Stimulated activated CD8-positive, alpha-beta memory T cell treated with anti-CD3 and anti-CD28 coated beads, Interleukin-7, amount 100 ng/mL, for 48 hours (primary cell): ENCODE measurements at places on chromosomes 11 and 22.
A peak's percentile ranks its signal among the peaks of the same experiment; 100 is the strongest.

- DNase-seq, result no peak
These were observed 121.2 kb downstream of the ZNF280B start for GRCh38 chr22:22387386-22387736.

DNA sequence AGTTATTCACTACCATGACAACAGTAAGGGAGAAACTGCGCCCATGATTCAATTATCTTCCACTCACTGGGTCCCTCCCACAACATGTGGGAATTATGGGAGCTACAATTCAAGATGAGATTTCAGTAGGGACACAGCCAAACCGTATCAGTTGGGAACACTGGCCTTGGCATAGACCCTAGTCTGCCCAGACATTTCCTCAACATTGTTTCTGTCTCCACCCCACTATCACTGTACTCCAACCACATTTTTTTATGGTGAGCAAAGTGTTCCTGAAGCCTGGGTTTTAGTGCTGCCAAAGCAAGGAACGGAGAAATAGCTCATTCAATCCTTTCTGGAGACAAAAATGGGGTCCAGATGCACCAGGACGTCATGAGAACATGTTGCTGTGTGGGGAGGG is 122.6 kb upstream of the CCDC179 start:
- DNase-seq, result no peak

- no peak for DNase-seq
These were observed 2.0 kb upstream of the EHD1 start for GRCh38 chr11:64880240-64881001.

- DNase-seq, result no peak
These were observed 5.6 kb upstream of the UCP2 start for GRCh38 chr11:73988227-73988626.

DNA sequence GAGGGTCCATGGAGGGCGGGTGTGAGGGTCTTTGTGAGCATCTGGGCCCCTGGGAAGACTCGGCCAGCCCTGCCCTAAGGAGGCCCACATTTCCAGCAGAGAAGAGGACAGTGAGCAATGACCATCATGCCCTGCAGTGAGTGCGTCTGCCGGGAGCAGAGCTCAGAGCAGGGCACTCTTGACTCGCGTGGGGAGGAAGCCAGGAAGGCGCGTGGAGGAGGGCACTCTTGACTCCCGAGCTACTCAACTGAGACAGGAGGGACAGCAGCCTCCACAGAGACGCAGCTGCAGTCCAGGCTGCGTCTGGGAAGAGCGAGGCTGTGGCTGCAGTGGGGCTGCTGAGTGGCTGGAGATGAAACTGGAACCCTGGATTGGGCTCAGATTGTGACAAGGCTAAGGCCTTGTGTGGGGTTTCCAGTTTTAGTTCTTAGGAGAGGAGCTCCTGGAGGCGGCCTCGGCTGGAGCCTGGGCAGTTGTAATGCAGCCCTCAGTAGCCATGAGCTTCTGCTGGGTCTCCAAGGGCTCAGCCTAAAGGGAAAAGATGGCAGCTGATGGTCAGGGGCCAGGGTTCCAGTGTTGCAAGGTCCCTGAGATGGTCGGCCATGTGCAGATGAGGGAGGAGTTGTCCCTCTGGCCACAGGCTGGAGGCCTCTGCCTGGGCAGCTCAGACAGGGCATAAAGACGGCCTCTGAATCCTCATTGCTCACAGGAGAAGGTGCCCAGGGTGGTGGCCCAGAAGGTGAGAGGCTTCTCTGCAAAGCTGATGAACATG is 264.7 kb upstream of the B3GAT1 start:
- no peak for DNase-seq

DNA sequence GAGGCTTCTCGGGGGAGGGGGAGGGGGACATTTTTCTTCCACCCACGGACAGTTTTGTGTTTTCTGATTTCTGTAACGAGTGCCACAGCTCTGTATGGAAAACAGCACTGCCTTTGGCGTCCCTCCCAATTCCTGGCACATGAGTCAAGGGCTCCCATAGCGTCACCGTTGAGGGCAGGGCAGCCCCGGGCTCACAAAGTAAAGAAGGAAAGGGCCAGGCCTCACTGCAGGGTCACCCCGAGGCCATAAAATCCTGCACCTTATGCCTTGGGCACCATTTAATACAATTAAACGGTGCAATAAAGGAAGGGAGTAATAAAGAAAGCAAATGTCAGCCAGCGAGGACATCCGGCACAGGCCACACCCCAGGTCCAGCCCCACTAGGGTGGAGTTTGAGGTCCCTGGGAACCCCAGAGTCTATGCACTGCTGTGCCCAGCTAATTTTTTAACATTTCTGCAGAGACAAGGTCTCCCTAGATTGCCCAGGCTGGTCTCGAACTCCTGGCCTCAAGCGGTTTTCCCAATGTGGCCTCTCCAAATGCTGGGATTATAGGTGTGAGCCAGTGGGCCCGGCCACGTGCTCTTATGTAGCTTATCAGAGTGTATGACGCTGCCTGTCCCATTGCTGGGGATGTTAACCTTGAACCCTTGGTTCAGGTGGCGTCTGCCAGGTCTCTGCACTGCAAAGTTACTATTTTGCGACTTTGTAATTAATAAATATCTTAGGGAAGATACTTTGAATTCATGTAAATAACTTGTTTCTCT is 13.6 kb upstream of the MUC2 start:
- DNase-seq, result no peak

DNA sequence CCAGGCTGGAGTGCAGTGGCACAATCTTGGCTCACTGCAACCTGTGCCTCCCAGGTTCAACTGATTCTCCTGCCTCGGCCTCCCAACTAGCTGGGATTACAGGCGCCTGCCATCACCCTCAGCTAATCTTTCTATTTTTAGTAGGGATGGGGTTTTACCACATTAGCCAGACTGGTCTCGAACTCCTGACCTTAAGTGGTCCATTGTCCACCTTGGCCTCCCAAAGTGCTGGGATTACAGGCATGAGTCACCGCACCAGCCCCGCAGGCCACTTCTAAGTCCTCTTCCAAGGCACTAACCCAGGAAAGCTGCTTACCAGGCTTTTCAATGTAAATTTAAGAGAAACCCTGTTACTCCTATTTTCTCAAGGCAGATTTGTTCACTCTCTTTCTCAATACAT is 50.4 kb downstream of the DENND5A start:
- no peak for DNase-seq

- DNase-seq, result no peak
These were observed 12.5 kb downstream of the PLA2G6 start for GRCh38 chr22:38169116-38169515.

DNA sequence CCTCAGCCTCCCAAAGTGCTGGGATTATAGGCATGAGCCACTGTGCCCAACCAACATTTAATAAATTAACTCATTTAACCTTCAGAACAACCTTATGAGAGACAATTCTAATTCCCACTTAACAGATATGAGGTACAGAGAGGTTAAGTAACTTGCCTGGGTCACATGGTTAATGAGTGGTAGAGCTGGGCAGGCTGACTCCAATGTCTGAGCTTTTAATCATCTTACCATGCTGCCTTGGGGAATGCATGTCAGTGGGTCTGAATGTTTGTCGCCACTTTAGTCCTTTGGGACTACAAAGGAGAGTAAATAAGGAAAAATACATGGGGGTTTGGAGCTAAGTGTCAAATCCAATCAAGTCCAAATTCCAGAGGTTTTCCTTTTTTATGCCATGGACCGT is 11.2 kb upstream of the PIK3C2A start:
- no peak for DNase-seq

DNA sequence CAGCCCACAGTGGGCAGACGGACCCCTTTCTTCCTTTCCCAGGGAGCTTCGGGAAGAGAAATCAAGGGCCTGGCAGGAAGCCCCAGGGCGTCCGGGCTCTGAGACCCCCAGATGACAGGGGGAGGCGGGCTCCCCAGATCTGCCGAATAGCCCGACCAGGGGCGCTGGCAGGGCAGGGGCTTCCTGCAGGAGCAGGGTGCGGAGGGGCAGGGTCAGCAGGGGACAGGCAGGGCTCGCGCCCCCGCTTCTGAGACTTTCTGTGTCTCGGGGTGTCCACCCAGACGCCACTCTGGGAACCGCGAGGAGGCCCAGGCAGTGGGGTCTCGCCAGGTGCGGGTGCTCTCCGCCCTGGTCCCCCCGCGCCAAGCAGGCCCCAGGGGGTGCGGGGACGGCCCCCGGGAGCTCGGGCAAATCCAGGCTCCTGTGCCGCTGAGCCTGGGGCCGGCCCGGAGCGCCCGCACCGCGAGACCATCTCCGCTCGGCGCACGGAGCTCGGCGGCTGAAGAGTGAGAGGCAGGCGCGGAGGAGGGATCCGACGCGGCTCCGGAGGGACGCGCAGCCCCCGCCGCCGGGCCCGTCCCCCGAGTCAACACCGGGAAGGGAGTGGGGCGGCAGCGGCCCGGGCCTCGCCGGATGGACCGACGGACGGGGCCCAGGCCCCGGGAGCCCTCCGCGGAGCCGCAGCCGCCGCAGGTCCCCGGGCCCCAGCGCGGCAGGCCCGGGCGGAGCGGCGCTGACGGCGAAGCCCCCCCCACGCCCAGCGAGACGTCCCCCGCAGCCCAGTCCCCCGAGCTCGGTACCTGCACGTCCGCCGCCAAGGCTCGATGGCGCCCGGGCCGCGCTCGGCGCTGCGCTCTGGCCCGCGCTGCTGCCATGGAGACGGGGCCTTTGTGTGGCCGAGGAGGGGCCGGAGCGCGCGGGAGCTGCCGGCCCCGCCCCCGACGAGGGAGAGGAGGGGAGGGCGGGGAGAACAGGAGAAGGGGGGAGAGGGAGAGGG is at the start of gene PLXNB2:
Gene PLXNB2 (minus strand): TSS at position 894 of the 997 bp plus-strand sequence. CDS start 17,062 bp downstream, outside the sequence.
- peak; percentile 26 for DNase-seq

- DNase-seq, result no peak
These were observed 61.1 kb downstream of the LINC01488 start for GRCh38 chr11:69542314-69543168.

GRCh38 chr11:2196970-2197770 is 25.6 kb upstream of the TH start:
- DNase-seq, result peak; percentile 38

DNA sequence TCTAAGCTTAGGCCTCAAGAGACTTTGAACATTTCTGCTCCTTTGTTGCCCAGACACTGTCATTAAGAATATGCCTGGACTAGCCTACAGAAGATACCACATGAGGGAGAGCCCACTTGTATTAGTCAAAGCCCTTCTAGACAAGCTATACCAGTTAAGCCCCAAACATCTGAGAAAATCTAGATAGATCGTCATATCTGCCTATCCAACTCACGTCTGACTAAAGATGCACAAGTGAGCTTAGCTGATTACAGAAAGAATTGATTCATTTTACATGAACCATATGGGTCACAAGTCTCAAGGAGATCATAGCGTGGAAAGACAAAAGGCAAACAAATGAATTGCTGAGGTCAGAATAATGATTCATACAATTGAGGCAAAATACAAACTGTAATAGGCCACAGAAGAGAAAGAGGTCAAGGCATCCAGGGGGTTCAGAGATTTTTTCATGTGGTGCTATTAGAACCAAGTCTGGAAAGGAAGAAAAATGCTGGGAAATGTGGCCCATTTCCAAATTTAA is 1155.5 kb upstream of the TENM4 start:
- no peak for DNase-seq

DNA sequence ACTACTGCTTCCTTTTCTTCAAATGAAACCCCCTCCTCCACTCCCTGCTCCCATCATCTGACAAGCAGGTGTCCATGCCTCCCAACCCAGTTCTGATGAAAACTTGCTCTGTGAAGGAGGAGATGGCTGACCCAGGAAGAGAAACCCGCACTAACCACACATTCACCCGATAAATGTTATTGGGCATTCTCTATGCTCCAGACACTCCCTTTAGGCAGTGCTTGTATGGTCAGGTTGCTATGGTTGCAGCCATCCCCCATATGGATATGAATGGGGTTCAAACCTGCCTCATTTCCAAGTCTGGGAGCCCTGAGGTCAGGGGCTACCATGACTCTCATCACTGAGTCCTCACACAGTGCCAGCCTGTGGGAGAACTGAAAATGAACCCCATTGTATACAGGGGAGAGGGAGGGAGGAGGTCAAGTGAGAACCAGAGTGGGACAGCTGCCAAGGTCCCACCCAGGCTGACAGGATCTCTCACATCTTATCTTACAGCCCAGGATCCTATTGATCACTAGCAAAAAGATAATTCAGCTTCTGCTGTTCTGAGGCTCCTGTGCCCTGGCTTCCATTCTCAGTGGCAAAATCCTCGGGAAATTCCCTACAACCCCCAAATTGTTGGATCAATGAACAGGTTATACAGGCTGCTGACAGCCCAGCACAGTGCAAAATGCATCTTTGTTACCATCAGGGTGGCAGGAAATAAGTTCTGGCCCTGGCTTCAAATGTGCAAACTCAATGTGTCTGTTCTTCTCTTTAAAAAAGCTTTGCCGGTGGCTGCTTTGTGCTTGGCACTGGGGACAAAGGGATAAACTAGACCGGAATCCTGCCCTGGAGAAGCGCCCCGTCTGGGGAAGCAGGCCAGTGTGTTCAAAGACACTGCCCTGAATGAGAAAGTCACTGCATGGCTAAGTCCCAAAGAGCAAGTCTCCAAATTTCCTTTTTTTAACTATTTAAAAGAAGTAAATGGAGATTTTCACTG is 22.7 kb upstream of the ACER3 start:
- no peak for DNase-seq

- DNase-seq, result no peak
These were observed 32.1 kb downstream of the CACNG2 start for GRCh38 chr22:36671404-36671803.

DNA sequence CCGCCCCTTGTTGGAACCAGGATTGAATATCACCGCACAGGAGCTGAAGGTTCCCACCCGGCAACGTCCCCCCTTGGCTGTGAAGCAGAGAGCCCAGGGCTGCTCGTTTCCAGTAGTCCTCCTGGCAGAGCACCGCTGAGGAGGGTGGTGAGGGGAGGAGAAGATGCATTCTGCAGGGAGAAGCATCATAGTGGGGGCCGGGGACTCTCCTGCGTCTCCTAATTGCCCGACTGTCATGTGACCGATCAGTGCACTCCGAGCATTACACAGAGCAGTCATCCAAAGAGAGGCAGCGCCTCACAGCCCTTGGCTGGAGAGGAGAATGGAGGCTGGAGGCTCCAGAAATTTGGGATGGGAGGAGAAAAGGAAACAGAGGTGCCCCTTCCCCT is 85.0 kb upstream of the SEPTIN5 start:
- no peak for DNase-seq

GRCh38 chr11:127238321-127238720 is 237.8 kb upstream of the KIRREL3 start:
- no peak for DNase-seq

- no peak for DNase-seq
These were observed 38.2 kb downstream of the FEZ1 start for GRCh38 chr11:125457814-125458343.

DNA sequence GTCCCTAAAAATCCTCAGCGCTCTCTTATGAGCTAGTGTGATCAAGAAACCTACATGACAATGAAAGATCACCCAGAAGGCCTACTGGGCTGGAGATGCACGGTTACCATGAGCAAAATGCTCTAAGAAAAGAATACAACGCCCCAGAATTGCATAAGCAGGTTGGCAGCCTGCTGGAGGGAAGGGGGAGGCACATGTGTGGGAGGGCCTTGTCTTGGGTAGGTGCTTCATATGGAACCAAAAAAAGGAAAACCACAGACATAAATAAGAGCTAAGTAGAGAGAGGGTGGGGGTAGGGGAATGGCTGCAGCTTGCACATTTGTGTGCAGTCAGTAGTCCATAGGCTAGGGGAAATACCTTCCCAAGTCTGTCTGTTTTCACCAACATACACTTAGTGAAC is 2.8 kb downstream of the SIAE start:
- no peak for DNase-seq

- no peak for DNase-seq
These were observed 216.4 kb downstream of the GRM5 start for GRCh38 chr11:88849368-88849767.
